ENCODE measurements at places on chromosomes 5 and 9.

DNA sequence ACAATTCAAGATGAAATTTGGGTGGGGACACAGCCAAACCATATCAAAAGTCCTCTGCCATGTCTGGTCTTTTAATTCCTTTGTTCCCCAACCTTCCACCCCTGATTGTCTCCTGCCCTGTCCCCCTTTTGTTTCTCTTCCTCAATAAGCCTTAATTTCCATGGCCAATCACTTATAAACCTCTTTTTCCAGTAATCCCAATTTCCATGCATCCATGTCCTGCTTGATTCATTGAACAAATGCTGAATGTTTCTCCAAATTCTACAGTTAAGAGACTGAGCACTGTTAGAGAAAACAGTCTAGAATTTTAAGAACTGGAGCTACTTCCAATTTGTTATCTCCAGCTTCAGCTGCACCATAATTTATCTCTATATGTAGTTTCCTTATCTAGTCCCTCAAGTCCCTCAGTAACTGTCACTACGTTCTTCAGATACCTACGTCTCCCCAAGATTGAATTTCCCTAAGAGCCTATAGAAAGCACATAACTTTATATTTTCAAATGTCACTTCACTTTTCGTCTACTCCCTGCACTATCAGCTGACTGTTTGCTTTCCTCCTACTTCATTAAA, 34.2 kb downstream of the TARS1 start:
- no peak for DNase-seq

- no peak for DNase-seq
Measured at GRCh38 chr5:72363166-72363802, 43.1 kb downstream of the PTCD2 start.

DNA sequence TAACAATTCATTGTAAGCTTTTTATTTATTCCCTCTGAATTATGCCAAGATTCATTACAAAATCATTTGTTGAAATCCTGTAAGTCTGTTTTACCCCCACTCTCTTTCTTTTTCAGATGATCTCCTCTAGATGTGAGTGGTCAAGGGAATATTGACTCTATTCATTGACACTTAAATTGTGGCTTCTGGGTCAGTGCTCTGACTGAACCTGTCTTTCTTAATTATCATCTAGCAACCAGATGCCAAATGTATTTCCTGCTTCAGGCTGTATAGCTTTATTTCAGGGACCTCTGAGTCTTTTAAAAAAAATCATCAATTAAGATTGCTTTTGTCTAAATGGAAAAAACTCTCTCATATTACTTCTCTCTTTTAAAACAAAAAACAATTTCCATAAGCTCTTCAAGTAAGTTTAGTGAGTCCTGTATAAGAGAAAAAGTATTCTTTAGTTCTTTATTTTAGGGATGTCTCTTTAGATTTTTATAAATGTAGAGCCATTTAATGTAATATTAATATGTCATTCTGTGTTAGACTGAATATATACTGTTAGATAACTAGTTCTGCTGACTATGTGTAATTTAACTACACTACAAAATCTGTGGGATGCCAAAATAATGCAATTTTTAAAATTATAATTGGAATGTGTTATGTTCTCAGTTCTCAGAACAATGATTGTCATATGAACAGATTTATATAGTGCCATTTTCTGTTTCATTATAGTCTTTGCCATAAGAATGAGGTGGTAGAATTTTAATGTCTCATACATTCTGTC, 645.8 kb upstream of the EDIL3 start:
- DNase-seq: no peak

DNA sequence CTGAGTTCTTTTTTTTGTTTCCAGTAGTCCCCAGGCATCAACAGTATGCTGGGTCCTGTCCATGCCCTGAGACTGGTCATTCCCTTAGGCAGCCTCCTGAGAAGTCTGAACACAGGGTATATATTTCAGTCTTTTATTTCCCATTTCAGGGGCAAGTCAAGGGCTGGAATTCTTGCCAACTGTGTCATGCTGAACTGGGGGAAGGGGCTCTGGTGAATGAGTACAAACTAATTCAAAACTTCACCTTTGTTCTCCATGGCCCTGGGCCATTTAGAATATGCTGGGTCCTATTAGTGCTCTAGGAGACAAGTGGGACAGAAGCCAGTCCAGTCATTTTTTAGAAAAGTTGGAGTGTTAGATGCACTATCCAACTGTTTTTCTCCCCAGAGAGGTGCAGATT, 170.3 kb downstream of the TMC1 start:
- no peak for DNase-seq

- no peak for DNase-seq
Measured at GRCh38 chr5:106376522-106376921, 1294.2 kb downstream of the EFNA5 start.

DNA sequence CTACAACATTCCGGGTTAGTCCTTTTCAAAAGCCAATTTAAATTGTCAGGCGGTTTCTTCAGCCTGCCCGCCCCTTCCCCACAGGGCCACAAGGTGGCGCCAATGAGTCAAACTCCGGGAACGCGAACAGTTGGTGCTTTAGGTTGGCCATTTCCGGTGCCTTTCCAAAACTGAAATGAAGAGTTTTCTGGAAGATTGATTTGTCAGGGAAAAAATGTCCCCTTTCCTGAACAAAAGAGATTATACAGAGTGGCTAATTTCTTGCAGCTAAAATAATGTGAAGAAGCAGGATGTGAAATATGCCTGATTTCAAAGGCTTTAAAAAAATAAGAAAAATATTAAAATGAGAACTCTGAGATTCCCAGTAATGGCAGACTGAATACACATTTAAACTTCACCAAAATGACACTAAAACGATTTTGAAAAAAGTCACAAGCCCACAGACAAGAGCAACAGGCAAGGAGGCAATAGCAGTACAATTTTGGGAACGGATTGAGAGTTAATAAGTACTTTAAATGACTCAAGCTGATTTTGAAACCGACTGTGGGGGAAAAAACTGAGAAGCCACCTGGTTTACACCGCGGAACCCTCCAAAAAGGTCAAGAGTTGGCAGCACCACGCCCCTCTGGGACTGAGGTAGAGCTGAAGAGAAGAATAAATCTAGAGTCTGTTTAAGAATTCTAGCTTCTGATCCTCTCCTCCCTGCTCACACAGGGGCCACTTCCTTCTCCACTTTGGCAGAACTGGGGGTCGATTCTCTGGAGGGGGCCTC, 45.7 kb downstream of the SLC46A2 start:
- peak; percentile 85 for DNase-seq

DNA sequence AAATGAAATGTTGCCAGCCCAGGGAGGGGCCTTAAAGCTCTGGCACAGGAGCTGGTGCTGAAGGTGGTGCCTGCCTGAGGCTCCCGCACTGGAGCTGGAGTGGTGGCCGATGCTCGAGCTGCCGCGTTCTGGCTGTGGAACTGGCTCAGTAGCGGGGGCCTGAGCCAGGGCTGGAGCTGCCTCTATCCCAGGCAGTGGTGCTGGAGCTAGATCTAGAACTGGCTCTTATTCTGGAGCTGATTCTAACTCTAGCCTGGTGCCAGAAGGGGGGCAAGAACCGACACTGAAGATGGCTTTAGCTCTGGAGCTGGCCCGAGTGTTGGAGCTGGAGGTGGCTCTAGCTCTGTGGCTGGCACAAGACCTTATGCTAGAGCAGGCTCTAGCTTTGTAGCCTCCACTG, 19.2 kb downstream of the OBP2B start:
- no peak for DNase-seq

- DNase-seq: no peak
Measured at GRCh38 chr5:43772764-43773477, 169.9 kb downstream of the NNT start.

DNA sequence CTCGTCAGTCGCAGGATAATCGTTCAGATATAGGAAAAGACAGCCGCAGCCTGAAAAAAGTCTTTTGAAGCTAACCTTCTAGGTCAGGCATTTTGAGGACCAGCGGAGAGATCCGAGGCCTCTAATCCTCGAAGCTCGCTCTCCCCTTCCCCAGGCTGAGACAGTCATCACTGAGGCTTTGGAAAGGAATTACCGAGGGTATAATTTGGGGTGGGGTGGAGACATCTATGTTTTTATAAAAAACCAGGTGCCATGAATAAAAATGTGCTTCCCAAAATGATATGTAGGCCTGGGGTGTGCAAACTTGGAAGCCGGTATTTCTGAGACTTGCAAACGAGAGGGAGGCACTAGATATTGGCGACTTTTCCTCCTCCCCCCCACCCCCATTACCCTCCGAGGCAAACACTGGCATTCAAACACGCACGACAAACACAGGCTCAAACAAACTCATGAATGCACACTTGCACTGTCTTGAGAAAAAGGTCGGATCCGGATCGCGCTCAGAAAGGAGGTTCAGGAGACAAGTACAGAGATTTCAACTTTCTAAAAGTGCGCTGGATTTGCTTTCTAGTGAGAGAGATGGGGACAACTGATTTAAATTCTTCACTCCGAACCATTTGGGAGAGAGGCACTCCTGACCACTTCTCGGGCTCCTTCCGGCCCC, 935 bp upstream of the MSX2 start:
- DNase-seq: no peak

DNA sequence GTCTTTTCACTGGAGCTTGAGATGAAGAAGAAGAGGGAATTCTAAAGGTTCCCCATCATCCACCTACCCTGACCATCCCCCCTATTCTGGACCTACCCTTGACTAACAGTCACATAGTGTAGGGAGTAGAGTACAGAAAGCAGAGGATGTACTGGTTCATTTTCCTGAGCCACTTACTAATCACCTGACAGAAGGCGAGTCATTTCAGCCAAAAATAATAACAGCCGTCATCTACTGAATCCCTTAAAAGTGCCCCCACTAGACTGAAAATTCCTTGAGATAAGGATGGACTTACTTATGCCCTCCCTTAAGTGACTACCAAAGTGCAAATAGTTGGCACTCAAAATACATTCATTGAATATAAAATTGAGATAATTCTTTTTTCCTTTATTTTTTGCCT, 112.2 kb downstream of the FOXD1 start:
- DNase-seq: no peak

GRCh38 chr5:159017786-159018185, 81.9 kb downstream of the EBF1 start:
- no peak for DNase-seq

Data from activated naive CD8-positive, alpha-beta T cell treated with anti-CD3 and anti-CD28 coated beads, Interleukin-2, amount 50 U/mL, for 24 hours (primary cell).